ENCODE measurements at places on chromosomes 6 and 20. TPM values are rescaled to one million over a fixed set of nuclear protein-coding genes. Genes with fewer than 3 reads are reported as not detected.

- DNase-seq: peak; percentile 24
Observed at GRCh38 chr6:112253841-112254816, at the start of gene LAMA4. TSS of gene LAMA4 (minus strand) at chr6:112254567. CDS start at chr6:112254150, 417 bp downstream.

- no peak for DNase-seq
Observed at GRCh38 chr6:12198851-12199250, 91.3 kb upstream of the EDN1 start.

- no peak for DNase-seq
Observed at GRCh38 chr6:22399693-22400092, 102.9 kb upstream of the PRL start.

The BPIFB2 gene
- not detected for total RNA-seq

The PROKR2 gene
- not detected for total RNA-seq

Measured in activated CD4-positive, alpha-beta memory T cell treated with anti-CD3 and anti-CD28 coated beads for 36 hours (primary cell).